NCI-H187 treated with DMSO at 0.1 percent for 48 hours (cell line): ENCODE measurements at places on chromosomes 13 and 19.

- DNase-seq, result no peak
Observed at GRCh38 chr13:24627090-24627714, 53.0 kb upstream of the ATP12A start.

- no peak for DNase-seq
Observed at GRCh38 chr13:72864142-72865011, 82.4 kb downstream of the PIBF1 start.

GRCh38 chr19:7916103-7916954 lies 1.7 kb downstream of the TGFBR3L start:
- no peak for DNase-seq

DNA sequence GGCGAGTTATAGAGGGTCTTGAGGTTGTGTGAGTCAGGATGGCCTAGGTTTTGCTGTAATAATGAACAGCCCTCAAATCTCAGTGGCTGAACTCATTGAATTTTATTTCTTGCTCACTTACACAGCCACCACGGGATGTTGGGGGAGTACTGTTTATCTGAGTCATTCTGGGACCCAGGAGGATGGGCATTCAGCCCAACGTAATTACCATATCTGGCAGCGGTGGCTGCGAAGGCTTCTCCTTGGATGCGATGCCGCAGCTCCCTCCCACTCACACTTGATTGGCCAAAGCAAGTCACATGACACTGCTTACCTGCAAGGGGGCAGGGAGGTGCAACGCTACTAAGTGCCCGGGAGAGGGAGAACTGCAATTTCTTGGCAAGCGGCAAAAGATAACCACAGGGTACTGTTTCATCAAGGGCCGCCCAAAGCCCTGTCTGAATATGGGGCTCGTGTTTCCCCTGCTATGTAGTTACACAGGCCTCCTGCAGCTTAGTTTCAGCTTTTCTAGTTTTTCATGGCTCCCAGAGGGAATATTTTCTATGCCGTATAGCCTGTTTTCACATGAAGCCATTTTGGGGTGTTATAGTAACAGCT lies 19.9 kb downstream of the ZSWIM9 start:
- no peak for DNase-seq

- no peak for DNase-seq
Observed at GRCh38 chr13:113742000-113742441, 17.0 kb upstream of the TMEM255B start.

DNA sequence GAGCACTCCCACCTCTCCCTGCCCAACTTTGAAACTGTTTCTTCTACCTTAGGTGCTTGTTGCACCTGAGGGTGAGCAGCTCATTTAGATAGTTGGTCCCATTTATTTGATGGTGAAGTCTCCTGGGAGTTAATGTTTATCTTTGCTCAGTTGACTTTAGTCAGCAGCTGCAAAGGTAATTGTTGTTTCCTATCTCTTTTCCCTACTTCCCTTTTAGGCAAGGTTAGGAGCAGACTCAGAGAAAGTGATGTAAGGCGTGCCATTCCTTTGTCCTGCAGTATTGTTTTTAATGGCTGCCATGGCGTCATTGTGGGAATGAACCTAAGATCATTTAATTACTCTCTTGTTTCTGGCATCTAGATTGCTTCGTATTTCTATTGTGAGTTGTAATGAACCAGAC lies 11.6 kb downstream of the AKAP11 start:
- DNase-seq, result no peak

DNA sequence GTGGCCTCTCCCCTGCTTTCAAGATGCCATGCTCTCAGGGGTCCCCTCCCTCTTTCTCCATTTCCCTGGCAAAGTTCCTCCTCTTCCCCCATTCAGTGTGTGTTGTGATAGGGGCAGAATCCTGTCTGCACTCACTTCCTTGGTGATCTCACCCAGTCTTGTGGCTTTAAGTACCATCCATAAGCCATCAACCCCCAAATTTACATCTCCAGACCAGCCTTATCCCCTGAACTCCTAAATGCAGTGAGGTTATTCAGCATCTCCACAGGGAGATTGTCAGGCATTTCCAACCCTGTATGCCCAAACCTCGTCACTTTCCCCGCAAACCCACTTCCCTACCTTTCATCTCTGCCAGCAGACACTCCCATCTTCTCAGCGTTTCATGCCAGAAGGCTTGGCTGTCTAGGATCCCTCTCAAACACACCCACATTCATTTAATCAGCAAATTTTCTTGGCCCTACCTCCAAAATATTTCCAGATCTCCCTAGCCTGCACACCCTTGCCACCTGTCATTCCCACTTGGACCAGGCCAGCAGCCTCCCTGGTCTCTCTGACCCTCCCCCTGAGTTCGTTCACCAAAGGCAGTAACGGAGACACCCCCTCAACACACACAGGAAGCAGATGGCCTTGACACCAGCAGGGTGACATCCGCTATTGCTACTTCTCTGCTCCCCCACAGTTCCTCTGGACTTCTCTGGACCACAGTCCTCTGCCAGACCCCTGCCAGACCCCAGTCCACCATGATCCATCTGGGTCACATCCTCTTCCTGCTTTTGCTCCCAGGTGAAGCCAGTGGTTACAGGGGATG lies at the start of gene HCST:
TSS of gene HCST (plus strand) at position 676 of the 808 bp plus-strand sequence. CDS start at position 741, 65 bp downstream.
- DNase-seq, result no peak

GRCh38 chr19:55301459-55302317 lies 17.9 kb downstream of the BRSK1 start:
- DNase-seq, result peak; percentile 48

DNA sequence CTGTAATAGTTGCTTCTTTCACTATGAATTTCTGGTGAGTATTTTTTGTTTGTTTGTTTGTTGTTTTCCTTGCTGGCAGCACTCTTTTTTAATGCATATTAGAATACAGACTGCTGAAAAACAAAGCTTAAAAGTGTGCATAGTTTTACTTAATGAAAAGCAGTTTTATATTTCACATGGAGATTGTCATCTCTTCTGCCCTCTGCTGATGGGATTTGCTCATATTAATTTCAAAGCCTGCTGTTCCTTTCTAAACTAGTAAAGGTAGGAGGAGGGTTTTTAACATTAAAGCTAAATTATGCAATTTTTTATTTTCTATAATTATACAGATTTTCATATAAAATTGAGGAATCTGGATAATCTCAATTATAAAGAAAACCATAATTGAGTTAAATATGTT lies 692.6 kb upstream of the SLITRK1 start:
- DNase-seq, result no peak

- no peak for DNase-seq
Observed at GRCh38 chr13:35838356-35838755, 292.8 kb downstream of the DCLK1 start.

DNA sequence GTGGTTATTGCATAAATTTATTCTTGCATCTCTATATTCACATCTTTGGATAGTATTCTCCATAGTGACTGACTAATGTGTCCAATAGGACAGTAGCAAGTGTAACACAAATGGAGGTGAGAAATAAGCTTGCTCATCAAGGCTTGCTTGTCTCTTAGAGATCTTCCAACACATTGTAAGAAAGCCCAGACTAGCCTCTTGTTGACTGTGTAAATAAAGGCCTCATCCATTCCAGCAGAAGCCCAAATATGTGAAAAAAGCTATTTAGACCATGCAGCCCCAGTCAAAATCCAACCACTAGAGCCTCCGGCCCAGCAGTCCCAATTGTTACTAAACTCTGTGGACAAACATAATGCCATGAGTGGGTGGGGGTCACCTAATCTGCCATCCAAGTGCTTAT lies 2.7 kb upstream of the ZNF615 start:
- no peak for DNase-seq

- no peak for DNase-seq
Observed at GRCh38 chr19:17370026-17370587, 7.0 kb downstream of the PLVAP start.

DNA sequence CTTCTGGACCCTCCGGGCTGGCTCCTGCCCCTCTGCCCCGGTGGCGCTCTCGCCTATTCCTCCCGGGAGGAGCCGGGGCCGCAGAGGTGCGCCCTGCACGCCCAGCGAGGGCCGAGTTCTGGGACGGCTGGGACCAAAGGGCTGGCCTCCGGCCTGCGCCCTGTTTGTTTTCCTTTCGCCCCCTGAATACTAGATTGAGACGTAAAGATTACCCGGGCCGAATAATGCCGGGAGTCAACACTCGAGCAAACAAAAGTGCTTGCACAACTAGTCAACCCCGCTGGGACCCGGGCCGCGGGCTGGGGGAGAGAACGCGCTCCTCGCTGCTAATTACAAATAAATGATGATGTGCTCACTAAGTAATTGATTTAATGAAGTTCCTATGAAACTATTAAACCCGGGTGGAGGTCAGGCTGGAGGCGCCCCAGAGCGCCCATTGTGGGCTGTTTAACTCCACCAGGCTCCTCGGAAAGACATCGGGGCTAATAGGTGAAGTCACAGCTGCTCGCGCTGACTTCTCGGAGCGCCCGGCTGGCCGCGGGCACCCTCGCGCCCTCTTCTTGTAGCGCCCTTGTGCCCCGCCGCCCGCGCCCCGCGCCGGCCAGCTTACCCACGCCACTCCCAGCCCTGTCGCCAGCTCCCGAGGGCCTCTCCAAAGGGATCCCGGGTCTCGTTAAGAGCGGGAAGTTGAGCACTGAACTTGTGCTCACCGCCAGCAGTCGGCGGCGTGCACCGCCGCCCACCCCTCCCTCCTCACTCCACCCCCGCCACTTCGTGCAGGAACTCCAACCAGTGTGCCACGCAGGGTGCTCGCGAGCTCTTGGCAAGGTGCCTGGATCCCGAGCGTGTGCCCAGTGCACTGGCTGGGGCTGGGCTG lies 14.9 kb downstream of the ZIC5 start:
- DNase-seq, result no peak
